ENCODE measurements at places on chromosomes 1 and 21.
A peak's percentile ranks its signal among the peaks of the same experiment; 100 is the strongest.

- DNase-seq: no peak
These were observed 24.8 kb upstream of the SERTAD4 start for GRCh38 chr1:210207597-210208450.

DNA sequence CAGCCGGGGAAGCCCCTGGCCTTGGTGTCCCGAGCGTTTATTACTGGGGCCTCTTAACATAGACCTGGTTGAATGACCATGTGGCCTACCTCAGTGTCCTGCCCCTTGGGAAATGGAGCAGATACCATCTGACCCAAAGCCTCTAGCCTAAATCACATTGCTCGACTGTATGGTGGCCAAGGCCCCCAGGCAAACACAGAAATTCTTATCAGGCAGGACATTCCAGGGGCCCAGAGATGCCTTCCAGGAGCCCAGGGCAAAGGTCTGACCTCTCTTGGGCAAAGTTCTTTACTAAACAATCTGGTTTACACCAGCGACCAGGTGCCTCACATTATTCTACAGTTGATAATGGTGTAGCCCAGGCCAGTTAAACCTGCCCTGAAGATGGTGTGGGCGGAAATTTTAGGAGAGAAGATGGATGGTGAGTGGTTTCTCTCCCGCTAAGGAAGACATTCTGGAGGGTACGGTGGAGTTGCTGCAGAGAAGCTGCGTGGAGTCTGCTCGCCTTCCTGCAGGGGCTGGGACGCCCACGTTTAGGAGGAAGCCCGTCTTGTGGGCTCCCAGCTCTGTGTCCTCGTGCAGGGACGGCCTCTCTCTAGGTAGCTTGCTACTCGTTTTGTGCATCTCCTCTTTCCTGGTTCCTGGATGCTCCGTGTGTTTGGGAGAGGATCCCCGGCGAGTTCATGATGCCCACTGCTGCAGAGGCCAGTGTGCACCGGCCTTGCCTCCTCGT is 21.2 kb downstream of the AJAP1 start:
- no peak for DNase-seq

DNA sequence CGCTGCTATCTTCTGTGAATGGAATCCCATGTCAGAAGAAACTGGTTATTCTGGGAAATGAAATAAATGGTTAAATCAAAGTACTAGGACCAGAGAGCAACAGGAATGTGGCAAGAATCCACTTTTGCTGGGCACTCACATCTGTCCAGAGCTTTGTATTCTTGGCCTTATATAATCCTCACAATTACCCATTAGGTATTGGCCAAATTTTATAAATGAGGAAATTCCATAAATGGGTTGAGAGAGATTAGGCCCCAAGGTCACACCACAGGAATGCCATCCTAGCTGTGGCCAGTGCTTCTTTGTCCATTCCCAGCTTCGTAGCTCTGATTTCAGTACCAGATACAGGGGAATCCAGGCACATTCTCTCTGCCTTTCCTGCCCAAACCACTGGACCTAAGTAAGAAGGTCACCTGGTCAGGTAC is 76.1 kb upstream of the HOOK1 start:
- DNase-seq: no peak

- peak; percentile 23 for DNase-seq
These were observed 205.8 kb downstream of the SLC45A1 start for GRCh38 chr1:8523666-8524206.

Data from activated naive CD4-positive, alpha-beta T cell treated with anti-CD3 and anti-CD28 coated beads, Interleukin-2, amount 50 U/mL, for 16 hours (primary cell).